Epithelial cell of esophagus (primary cell): ENCODE measurements at places on chromosomes 6 and 20.

DNA sequence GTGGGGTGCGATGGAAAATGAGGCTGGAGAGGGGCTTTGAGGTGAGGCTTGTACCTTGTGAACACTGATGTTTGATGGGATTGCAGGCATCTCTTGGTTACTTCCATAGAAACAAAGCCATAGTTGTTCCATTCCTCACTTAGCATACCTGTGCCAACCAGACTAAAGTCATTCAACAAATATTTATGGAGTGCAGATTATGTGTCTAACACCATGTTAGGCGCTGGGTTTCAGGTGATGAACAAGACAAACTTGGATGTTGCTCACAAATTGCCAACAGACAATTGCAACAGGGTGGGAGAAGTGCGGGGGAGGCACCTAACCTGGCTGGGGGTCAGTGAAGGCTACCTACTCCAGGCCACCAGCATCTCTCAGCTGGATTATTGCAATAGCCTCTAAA is 1.5 kb downstream of the TTPAL start:
- DNase-seq, result peak; percentile 68

- DNase-seq, result no peak
Observed at GRCh38 chr6:66675906-66676305, 968.9 kb upstream of the EYS start.

GRCh38 chr6:164148788-164149187 is 734.3 kb downstream of the QKI start:
- no peak for DNase-seq

DNA sequence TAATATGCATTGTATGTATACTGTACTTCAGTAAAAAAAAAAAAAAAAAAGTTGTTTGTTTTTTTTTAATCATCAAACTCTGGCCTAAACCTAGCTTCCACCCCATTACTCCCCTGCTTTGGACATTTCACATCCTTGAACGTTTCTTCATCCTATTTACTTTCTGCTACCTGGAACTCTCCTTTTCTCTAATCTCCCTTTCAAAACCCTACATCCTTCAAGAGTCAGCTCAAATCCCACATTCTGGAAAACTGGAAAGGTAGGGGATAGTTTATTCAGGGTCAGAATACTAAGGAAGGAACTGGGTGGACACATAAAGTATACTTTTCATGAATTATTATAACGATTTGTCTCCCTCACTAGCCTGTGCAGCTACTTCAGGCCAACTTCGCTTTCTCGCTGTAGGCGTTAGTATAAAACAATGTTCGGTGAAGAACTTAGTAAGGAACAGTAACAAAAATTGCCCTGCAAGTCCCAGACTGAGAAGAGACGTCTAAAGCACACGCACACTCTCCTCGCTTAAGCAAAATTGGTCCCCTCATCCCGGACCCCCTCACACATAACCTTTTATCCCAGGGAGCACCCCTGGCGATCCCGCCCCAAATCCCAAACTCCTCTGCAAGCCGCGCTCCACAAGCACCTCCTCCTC is 775 bp downstream of the PIGU start:
- DNase-seq, result no peak

GRCh38 chr6:17536586-17536985 is 63.5 kb upstream of the FAM8A1 start:
- DNase-seq, result no peak

DNA sequence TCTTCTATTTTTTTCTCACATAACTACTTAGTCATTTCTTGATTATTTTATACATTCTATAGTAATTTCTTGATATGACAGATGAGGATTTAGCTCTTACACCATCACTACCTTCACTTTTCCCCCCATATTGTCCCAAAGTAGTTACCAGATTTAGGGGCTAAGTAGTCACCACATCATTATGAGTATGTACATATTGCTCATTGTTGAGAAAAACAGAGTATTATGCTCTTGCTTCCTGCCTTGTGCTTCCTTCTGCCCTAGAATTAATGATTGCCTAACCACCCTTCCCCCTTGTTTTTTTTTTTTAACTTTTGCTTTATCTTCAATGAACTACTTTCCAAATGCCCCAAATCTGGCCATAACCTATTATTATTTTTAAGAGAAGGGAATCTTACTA is 6.8 kb upstream of the HLA-B start:
- DNase-seq, result no peak

- DNase-seq, result no peak
Observed at GRCh38 chr6:31701666-31702404, 1.3 kb downstream of the ABHD16A start.

GRCh38 chr6:36722365-36722764 is 24.7 kb downstream of the RAB44 start:
- no peak for DNase-seq

- peak; percentile 48 for DNase-seq
Observed at GRCh38 chr6:142378138-142378875, 76.5 kb downstream of the ADGRG6 start.

- no peak for DNase-seq
Observed at GRCh38 chr6:144548536-144548935, 263.4 kb downstream of the UTRN start.

GRCh38 chr6:132357120-132357519 is 44.2 kb downstream of the MOXD1 start:
- peak; percentile 29 for DNase-seq

GRCh38 chr20:25399037-25399430 is 8.4 kb upstream of the ABHD12 start:
- DNase-seq, result peak; percentile 80

- DNase-seq, result peak; percentile 90
Observed at GRCh38 chr6:100617633-100618350, 153.1 kb upstream of the SIM1 start.

DNA sequence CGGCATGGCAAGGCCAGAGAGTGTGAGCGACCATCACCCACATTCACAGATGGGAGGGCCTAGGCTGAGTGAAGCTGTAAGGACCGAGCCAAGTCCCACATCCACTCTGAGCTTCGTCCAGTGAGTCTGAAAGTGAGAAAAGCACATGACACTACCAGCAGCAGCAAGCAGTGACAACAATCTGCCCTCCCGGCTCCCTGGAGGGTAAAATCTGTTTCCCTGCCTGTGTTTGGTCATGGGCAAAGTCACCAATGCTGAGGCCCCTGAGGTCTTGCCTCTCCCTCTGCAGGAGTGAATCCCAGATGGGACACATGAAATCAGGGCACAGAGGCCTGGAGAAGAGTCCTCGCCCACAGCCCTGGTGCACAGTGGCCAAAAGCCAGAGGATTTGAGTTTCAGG is 6.4 kb upstream of the CST7 start:
- DNase-seq, result no peak

- DNase-seq, result no peak
Observed at GRCh38 chr6:139013185-139013800, 15.3 kb upstream of the ABRACL start.

GRCh38 chr20:48815537-48815936 is 12.3 kb downstream of the PREX1 start:
- DNase-seq, result no peak

GRCh38 chr6:157145656-157146285 is 177.5 kb downstream of the TMEM242 start:
- no peak for DNase-seq

DNA sequence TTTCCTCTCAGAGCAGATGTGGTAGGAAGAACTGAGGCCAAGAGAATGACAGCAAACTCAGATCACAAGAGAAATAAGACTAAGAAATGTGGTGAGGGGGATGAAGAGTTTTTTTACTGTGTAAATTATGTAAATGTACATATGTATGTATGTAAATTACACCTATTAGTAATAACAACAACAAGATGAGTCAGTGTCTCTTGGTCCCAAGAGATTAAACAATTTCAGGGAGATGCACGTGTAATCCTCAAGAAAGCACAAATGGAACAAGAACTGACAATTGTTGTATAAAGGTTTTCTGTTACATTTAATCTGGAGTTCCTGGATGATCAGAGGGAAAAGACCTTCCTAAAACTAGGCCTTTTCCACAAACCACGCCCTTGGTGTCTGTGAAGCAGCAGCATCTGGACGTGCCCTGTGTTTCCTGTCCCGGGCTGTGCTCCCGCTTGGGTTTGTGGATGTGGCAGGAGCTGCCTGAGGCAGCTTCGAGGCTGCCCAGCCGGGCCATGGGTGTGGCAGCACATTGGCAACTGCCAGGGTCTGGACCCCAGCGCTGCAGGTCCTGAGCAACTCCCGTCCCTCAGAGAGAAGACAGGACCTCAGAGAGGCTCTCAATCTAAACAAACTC is 994 bp downstream of the CLDN20 start:
- peak; percentile 34 for DNase-seq

DNA sequence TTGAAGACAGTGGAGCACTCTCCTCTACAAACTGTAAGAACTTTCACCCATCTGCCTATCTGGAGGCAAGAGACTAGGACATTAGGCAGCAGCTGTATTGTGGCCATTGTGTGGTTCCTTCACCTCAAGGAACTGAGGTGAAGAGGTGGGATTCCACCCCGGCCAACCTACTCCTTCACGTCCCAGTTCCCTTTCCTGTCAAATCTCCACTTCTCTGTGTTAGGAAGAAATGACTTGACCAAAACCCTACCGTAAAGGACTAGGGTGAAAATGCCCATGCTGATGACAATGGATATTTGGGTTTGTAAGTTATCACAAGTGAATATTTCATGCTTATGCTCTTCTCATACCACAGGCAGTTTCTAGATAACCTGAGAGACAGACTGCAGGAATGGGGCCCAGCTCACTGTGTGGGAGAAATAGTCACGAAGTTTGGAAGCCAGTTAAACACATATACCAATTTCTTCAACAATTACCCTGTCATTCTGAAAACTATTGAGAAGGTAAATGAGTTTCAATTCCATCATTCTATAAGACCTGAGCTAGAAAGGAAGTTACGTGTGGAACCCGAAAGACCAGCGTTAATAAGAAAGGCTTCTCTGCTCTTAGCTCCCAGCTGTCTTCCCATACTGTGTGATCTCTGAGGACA is 86.6 kb downstream of the ECT2L start:
- no peak for DNase-seq

GRCh38 chr6:161079566-161080262 is 88.1 kb downstream of the MAP3K4 start:
- DNase-seq, result peak; percentile 88

- DNase-seq, result no peak
Observed at GRCh38 chr6:43740961-43741764, 28.8 kb upstream of the VEGFA start.

- DNase-seq, result no peak
Observed at GRCh38 chr6:156597095-156597494, 180.1 kb upstream of the ARID1B start.

DNA sequence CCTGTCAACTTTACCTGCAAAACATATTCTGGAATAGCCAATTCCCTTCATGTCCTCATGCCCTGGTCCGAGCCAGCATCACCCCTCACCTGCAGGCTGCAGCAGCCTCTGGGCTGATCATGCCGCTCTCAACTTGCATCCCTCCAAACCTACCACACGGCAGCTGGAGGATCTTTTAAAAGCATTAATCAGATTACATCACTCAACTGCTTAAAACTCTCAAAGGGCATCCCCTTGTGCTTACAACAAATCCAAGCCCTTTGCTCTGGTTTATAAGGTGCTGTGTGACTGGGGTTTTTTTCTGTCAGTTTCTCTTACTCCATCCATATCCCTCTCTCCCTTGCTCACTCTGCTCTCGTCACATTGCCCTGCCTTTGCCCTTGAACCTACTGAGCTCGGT is 24.0 kb downstream of the CD40 start:
- DNase-seq, result no peak

GRCh38 chr6:158808442-158808833 is 10.7 kb downstream of the EZR start:
- peak; percentile 65 for DNase-seq

DNA sequence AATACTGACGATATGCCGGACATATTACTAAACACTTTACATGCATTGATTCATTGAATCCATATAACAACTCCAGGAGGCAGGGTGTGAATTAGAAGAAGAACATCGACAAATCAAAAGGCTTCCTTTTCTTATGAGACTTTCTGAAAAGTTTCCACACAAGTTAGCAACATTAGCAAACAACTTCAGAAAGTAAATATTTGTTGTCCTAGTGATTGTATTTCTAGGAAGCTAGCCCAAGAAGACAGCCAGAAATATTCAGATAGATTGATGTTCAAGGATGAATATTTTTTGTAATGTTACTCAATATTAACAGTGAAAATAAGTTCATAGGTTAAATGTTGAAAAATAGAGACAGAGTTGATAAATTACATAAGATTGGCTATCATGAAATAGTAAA is 120.6 kb downstream of the GFRAL start:
- no peak for DNase-seq

DNA sequence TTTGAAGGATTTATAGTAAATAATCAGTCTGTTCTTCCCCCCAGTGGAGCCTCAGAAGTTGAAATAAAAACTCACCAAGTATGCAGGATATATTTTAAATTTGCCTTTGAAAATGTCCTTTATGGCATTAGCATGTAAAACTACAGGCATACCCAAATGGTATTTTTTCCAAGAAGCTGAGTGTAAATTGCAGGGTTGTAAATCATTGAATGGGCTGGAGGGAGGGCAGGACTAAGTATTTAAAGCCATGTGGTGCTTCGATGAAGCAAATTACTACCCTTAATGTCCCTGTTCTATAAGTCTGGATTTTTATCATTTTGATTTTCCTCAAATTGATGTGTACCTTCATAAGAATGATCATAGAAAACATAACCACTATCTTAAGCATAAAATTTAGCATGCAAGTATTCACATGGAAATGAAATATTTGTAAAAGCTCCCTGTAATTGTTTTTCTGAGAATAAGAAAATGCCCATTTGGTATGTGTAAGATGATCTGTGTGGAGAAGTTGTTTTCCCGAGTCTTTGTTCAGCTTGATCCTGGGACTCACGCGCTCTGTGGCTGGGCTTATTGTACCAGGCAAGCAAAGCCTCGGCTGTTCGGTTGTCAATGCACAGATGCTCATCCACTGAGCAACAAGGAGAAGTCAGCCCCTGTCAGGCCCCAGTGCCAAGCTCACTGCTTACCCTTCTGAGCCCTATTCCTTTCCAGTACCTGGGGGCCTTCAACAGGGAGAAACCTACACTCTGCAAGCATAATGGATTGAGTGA is 66.7 kb downstream of the CD164 start:
- no peak for DNase-seq

- DNase-seq, result peak; percentile 73
Observed at GRCh38 chr20:46027245-46027853, 1.7 kb upstream of the SLC12A5 start.

GRCh38 chr20:34024723-34025351 is 31.1 kb downstream of the RALY start:
- DNase-seq, result no peak

- DNase-seq, result no peak
Observed at GRCh38 chr6:116633685-116634084, 17.4 kb downstream of the RSPH4A start.

- DNase-seq, result no peak
Observed at GRCh38 chr20:2088891-2089290, 12.7 kb upstream of the STK35 start.

DNA sequence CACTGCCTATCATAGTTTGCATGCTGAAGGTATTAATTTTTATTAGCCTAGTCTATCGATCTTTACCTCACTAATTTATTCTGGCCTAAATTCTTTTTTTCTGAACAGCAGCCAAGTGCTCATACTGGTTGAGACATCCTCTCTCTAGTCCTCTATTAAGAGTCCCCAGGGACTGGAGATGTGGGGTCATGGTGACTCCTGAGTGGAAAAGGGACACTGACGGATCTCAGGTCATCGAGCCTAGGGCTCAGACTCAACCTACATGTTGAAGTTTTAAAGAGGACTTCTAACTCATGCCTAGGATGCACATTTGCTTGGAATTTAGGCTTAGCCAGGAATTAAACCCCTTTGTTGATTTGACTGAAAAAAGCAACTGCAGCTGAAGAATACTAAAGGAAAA is 378.1 kb downstream of the BTBD9 start:
- no peak for DNase-seq

- peak; percentile 74 for DNase-seq
Observed at GRCh38 chr20:37902504-37903313, at the start of gene VSTM2L. TSS of gene VSTM2L (plus strand) at chr20:37903127. CDS start at chr20:37903351, 224 bp downstream.
